NCI-H510A (cell line): ENCODE measurements at places on chromosomes 12 and 14.

- no peak for DNase-seq
These were observed 94.0 kb downstream of the NUAK1 start for GRCh38 chr12:106044773-106045172.

DNA sequence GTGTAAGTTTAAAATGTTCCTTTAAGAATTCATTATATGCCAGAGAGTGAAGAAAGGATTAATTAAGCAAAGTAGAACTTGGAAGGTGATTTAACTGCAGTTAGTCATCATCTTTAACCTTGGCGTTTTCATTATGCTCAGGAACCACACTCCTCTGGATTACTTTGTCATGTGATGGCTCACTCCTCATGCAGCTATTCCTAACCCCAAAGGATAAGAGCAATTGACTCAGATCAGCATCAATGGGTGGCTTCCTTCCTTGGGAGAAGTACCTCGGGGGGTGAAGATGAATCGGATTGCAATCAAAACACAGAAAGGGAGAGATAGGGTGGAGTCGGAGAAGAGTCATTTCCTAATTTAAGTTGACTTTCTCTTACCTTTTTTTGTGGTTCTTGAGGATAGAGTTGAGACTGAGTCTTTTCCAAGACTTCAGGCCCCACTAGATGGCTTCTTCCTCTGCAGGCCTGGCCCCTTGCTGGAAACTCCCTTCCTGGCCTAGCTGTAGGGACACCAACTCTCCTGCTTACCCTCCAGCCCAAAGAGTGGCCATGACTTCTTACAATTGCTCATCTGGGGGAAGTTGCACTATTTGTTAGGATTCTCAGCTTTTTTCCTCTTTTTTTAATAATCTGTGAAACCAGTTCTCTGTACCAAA is 238.6 kb upstream of the DDHD1 start:
- DNase-seq, result no peak

- DNase-seq, result no peak
These were observed 314.5 kb upstream of the GARIN6 start for GRCh38 chr12:99332936-99333591.

DNA sequence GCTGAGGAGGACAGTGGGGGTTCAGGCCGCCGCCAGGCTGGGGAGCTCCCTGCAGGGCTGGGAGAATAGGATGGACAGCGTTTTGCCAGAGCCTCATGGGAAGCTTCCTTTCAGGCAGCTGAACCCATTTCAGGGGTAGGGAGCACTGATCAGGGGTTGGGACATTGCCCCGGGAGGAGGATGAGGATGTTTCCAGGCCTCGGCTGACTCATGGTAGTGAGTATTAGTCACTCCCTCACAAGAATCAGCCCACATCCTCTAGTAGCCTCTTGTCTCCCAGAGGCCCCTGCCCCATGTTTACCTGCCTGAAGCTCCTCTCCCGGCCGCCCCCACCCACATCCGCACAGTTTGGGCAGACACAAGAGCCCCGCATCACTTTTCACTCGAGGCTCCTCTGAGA is 89.8 kb downstream of the ZFP36L1 start:
- no peak for DNase-seq

- no peak for DNase-seq
These were observed 18.2 kb upstream of the STRAP start for GRCh38 chr12:15863984-15864383.

DNA sequence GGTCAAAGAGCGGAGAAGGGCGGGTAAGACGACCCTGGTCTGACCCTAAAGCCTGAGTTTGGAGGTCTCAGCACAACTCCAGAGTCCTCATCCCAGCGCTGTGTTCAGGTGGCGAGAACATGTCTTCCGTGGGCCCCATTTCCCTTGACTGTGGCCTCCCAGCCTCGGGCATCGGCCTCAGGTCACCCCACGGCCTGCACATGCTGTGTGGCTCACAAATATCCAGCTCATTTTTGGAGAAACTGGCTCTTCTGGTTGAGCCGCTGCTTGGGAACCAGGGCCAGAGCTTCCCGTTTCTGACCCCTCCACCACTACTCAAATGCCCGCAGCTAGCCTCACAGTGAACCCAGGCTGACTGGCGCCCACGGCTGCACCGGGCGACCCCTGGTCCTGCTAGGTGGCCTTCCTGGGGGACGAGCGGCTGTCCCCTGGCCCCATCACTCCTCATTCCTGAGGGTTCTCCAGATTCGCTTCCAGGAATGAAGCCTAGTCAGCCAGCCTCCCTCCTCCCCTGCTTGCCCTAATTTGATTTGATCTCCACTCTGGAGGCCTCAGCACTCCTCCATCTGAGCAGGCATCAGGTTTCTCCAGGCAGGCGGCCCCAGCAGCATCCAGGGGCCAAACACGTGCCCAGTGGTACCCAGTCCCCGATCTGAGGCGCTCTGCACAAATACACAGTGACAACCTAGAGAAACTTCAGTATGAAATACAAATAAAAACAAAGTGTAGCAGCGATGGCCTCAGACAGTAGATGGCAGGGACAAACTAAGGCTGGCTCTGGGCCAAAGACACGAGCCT is 4.7 kb downstream of the P2RX2 start:
- DNase-seq, result no peak

DNA sequence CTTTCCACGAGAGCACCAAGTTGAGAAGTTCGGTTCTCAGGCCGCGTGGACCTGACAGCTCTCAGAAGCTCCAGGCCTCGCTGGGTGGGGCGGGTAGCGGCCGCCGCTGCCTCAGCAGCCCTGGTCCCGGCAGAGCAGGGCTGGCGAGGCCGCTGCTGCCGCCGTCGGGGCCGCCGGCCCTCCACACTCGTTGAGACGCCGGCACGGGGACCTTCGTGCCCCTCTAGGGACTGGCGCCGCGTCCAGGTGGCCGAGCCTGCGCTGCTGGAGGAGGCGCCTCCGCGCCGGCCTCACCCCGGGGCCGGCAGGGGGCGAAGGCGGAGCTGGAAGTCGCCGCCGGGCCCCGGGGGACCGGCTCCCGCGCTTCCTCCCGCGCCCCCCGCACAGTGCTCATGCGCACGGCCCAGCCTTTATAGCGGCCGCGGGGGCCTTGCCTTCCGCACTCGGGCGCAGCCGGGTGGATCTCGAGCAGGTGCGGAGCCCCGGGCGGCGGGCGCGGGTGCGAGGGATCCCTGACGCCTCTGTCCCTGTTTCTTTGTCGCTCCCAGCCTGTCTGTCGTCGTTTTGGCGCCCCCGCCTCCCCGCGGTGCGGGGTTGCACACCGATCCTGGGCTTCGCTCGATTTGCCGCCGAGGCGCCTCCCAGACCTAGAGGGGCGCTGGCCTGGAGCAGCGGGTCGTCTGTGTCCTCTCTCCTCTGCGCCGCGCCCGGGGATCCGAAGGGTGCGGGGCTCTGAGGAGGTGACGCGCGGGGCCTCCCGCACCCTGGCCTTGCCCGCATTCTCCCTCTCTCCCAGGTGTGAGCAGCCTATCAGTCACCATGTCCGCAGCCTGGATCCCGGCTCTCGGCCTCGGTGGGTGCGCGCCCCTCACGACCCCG is at the start of gene COCH:
COCH (plus strand) TSS at position 440 of the 879 bp plus-strand sequence; CDS start at position 820, 380 bp downstream.
- peak; percentile 63 for DNase-seq

- DNase-seq, result no peak
These were observed 32.1 kb upstream of the GSG1 start for GRCh38 chr12:13135371-13136178.

DNA sequence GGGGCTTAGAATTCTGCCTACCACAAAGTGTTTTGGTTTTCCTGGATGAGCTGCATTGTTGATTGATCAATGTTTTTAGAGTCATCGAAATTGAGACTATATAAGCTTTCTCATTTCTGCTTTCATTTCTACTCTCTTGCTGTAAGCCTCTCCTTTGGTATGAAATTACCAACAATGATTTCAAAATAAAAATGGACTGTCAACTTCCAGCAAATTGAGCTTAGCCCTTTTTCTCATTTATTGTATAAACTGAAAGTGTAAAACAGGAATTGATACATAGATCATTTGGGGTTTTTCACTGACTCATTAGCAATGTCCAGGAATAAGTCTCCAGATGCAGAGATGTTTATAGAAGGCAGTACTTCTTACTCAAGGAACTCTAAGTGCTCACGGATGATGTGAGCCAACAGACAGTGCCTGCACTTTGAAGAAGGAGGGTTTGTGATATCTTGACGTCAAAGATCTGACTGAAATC is 20.0 kb upstream of the PCNX1 start:
- no peak for DNase-seq

- no peak for DNase-seq
These were observed 1144.5 kb downstream of the FSCB start for GRCh38 chr14:43362586-43362985.

DNA sequence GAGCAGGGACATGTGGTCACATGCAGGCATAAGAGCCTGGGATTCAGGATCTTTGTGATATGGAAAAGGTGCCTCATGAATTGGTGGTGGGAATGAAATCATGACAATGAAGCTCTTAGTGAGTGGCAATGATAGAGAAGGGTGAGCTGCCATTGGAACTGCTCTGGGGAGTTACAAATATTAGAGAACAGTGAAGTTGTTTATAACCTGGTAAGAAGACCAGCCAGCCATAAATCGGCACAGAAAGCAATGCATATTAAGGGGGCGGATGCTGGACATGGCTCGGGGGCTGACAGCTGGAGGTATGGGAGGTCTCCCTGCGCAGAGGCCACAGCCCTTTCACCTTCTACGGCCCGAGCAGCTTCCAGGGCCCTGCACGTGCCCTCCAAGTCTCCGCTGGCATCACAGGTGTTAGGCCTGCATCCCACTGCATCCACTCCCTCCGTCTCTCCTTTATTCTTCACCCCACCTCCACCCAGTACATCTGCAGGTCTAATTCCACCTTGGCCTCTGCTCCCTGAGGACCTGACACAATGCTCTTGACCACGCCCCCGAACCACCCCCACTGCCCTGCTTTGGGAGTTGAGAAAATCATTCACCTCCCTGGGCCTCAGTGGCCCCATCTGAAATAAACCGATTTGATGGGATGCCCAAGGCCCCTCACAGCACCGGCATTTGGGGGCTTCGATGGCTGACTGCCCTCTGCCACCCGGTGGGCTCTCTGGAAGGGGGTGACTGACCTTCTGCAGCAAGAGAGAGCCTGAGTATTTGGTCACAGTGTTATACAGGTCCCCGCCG is 4.1 kb downstream of the CACNA2D4 start:
- no peak for DNase-seq

DNA sequence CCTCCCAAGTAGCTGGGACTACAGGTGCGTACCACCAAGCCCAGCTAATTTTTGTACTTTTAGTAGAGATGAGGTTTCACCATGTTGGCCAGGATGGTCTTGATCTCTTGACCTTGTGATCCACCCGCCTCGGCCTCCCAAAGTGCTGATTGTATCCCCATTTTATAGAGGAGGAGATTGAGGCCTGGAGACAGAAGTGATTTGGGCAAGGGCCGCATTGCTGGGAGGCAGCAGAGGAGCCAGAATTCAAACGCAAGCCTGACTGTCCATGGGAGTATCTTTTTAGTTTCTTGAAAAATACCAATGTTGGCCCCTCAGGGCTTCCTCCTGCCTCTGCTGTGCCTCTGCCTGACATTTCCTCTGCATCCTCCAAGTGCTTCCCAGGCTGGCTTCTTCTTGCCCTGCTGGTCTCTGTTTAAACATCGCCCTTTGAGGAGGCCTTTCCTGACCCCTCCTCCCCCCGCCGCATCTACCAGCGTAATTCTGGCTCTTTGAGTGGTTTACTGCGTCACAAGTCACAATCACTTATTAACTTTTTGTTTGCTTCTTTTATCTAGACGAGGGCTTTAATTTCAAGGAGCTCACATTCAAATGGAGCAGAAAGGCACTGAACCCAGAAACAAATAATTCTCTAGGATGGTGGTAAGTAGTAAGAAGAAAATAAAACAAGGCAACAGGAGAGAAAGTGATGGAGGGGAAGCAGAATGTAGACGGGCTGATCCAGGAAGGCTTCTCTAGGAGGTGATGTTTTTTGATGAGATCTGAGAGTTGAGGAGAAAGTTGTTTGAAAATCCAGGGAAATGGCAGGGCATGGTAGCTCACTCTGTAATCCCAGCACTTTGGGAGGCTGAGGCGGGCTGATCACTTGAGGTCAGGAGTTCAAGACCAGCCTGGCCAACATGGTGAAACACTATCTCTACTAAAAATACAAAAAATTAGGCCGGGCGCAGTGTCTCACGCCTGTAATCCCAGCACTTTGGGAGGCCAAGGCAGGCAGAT is 91.0 kb upstream of the MED13L start:
- DNase-seq, result peak; percentile 20

DNA sequence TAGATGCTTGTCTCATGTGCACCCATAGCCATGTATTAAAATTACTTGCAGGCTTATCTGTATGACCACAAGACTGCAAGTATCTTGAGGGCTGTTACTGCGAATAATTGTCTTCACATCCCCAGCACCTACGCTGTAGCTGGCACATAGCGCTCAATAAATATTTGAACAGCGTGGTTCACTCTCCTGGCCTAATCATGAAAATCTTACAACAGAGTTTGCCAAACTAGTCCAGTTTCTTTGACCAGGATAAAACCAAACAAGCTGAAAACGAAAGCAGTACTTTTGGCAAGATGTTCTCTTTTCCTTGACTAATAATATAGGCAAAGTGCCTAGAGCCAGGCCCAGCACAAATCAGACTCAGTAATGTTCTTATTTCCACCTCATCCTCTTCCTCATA is 106.7 kb downstream of the RPS29 start:
- no peak for DNase-seq

DNA sequence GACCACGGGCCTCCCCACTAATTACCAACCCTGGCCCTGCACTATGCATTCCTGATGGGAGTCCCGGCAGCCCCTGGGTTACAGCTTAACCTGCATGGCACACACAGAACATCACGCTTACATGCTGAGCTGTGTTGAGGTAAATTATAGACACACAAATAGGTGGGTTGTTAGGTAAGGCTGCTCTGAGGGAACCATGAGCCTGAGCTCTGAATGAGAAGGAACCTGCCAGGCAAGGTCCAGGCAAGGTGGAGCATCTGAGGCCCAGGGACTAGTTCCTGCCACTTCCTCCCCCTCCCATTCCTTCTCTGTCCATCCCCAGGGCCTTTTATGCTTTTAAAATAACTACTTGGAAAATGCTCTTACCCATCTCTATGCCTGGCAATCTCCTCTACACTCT is 82.7 kb upstream of the ESRRB start:
- DNase-seq, result no peak

- no peak for DNase-seq
These were observed 8.2 kb upstream of the SMUG1 start for GRCh38 chr12:54197010-54197409.
